HepG2 (cell line): ENCODE measurements at places on chromosomes 16 and 17.

DNA sequence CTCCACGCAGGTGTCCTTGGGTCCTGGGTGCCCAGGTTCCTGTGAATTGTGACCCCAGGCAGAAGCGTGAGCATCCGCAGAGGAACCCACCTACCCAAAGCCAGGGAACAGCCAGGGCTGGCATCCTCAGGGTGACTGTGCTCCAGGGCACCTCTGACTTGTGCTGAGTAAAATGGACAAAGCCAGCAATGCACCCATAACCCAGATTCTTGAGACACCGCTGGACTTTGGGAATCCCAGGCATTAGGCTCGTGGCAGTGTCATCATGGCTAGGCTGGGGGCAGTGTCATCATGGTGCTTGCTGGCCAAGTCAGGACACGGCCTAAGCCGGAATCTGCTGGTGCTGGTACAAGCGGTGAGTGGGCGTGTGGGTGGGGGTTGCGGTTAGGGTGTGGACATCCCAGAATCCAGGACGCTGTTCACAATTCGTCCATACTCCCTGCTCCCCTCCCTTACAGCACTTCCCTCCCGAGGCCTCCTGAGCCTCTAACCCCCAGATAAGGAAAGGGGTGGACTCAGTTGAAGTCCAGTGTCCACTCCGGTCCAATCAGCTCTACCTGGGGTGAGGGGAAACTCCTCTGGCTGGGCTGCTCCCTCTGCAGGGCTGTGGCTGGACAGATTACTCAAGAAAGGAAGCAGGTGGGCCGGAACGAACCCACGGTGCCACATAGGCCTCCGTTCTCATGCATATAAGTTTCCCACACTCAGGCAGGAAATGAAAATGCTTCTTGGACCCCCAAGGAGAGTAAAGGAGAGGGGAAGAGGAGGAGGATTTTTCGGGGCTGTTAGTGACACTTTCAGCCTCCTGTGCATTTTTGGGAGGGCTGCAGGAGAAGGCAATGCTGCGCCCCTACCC, 138.9 kb downstream of the SEC14L1 start:
- DNase-seq, result peak; percentile 86

- peak; percentile 58 for DNase-seq
These were observed 6.8 kb upstream of the CYB5B start for GRCh38 chr16:69417520-69418199.

- DNase-seq, result no peak
These were observed 10.2 kb downstream of the RSPRY1 start for GRCh38 chr16:57196286-57196685.

DNA sequence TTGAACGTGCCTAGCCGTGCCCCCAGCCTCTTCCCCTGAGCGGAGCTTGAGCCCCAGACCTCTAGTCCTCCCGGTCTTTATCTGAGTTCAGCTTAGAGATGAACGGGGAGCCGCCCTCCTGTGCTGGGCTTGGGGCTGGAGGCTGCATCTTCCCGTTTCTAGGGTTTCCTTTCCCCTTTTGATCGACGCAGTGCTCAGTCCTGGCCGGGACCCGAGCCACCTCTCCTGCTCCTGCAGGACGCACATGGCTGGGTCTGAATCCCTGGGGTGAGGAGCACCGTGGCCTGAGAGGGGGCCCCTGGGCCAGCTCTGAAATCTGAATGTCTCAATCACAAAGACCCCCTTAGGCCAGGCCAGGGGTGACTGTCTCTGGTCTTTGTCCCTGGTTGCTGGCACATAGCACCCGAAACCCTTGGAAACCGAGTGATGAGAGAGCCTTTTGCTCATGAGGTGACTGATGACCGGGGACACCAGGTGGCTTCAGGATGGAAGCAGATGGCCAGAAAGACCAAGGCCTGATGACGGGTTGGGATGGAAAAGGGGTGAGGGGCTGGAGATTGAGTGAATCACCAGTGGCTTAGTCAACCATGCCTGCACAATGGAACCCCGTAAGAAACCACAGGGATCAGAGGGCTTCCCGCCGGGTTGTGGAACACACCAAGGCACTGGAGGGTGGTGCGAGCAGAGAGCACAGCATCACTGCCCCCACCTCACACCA, 724 bp downstream of the GAA start:
- peak; percentile 30 for DNase-seq

GRCh38 chr17:57085448-57086068, 512 bp downstream of the AKAP1 start:
- peak; percentile 94 for DNase-seq

- DNase-seq, result no peak
These were observed 7.7 kb downstream of the BCAR1 start for GRCh38 chr16:75243667-75244224.
